DMS153 (cell line): ENCODE measurements at places on chromosomes 7 and 10.

DNA sequence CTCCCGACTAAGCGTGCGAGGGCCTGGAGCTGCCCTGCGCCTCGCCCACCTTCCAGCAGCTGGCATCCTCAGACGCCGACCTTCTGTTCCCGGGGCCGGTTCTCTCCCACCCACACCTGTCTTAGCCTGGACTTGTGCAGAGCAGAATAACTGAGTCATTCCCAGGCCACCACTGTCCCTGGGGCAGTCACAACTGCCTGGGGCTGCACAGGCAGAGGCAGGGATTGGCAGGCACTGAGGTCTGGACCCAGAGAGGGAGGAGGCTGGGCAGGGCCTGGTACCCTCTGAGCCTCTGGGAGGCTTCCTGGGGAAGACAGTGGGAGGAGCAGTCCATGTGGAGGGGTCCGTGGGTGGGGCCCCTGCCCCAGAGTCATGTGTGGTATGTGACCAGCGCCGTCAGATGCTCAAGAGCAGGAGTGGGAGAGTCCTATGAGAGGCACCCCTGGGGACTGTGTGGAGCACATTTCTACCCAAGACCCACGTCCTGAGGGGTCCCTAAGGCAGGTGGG is 74.3 kb downstream of the NKX6-2 start:
- DNase-seq, result no peak

- DNase-seq, result no peak
Measured at GRCh38 chr10:50857579-50857978, 27.8 kb downstream of the A1CF start.

DNA sequence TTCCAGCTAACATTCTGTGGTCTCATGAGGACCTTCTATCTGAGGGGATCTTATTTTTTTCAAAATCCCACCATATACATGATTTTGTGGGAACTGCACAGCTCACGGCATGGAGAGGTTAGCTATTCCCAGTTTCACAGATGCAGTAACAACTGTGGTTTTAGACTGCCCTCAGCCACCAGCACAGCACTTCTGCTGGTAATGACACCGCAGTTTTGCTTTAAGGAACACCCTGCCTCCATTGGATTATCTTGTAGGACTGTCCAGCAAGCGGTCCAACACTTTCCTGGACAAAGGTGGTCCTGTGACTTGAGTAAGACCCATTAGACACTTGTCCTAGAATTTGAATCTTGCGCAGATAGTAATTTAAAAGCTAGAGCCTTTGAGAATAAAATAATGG is 65.3 kb upstream of the SMNDC1 start:
- DNase-seq, result no peak

DNA sequence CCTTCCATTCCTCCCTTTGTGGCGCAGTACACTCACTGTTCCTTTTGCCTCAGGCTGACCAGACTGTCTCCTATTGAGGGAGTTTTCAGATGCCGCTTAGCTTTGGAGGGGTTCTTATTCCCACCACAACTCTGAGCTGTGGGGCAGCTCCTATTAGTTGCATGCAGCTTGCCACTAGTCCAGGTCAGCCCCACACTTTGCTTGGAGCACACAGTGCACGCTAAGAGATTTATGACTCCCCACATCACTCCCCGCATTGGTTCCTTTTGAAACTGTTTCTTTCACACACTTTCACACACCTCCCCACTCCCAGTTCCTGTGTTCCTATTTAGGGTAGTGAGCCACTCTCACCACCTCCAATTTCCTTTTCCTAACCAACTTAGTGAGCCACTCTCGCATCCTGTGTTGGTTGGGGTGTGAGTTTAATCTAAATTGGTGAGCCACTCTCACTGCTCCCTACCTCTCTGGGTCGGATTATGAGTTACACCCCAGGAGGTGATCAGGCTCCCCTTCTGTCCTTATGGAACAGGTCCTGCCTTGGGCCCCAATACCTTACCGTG is 10.4 kb upstream of the ZNF485 start:
- no peak for DNase-seq

GRCh38 chr10:129617768-129618167 is 150.7 kb downstream of the MGMT start:
- no peak for DNase-seq

DNA sequence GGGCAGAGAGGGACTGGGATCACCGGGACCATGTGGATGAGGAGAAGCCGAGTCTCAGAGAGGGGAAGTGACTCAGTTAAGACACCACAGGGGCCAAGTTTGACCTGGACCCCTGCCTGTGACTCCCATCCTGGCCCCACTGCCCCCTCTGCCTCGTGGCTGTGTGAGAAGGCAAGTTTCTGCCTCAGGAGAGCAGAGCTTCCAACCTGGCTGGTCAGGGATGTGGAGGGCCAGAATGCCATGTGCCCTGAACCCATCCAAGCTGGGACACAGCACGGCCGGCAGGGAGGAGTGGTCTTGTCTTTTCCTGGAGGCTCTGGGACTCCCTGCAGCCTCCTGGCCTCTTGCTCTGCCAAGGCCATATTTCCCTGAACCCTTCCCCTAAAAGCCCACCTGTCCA is 19.5 kb downstream of the WDFY4 start:
- DNase-seq, result no peak

GRCh38 chr7:16356301-16356958 is 64.9 kb downstream of the CRPPA start:
- DNase-seq, result no peak

DNA sequence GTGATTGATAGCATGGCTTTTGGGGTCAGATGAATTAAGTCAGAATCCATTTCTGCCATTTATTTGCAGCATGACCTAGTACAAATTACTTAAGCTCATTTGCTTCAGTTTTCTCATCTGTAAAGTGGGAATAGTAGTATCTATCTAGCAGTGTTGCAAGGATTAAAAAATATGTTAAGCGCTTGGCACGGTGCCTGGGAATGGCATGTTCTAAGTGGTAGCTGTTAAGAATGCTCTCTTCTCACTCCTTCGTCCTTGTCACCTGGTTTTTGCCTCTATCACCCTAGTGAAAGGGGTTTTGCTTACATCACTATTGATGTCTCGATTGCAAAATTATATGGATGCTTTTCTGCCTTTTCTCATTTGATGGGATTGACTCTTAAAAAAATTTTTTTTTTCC is 7.4 kb downstream of the TMEM248 start:
- no peak for DNase-seq

DNA sequence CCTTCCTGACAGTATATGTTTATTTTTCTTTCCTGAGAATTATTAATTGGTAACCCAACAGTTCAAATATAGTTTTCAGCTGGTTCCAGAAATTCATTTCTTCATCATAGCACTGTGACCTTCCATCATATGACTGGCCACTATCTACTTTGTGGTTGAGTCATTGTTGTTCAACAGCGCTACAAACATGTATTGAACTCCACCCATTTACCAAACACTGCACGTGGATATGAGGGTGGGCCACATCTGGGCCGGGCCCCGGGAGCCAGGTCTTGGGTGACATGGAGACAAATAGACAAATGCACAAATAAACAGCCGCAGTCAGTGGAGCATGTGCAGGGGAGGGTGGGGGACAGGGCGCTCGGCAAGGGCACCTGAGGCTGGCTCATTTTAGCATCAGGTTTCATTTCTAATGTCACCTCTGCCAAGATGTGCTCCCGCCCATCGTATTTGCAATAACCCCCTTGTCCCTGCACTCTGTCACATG is 24.0 kb upstream of the EEPD1 start:
- DNase-seq, result peak; percentile 80

- DNase-seq, result no peak
Measured at GRCh38 chr7:156606691-156607331, 33.8 kb upstream of the RNF32 start.

DNA sequence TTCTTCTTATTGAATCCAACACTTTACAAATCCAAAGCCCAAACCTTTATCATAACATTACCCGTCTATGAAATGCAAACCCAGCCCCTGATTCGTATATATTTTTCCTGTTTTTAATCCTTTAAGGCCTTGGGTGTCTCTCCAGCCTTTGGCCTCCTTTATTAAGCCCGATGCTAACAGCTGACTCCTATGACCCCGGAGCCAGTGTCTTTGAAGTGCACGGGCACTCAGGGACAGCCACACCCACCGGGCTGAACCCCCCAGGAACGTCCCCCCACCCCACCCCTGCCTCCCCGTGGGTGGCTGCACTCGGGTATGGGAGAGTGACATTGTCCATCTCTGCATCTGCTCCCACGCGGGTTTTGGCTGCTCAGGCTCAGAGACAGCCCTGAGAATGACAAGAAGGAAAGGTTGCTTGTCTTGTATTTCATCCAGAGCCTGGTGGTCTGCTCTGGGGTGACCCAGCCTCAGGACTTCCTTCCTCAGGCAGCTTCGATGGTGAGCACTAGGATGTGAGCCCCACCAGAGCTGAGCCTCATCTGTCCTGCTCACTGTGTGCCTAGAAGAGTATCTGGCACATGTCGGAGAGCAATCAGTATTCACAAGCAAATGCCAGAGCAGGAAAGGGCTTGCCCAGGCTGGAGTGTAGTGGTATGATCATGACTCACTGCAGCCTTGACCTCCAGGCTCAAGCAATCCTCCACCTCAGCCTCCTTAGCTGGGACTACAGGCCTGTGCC is 210.4 kb downstream of the SKIDA1 start:
- DNase-seq, result no peak

GRCh38 chr10:132354356-132355094 is 22.5 kb downstream of the LRRC27 start:
- DNase-seq, result no peak

GRCh38 chr10:113455947-113456346 is 96.9 kb upstream of the HABP2 start:
- no peak for DNase-seq

DNA sequence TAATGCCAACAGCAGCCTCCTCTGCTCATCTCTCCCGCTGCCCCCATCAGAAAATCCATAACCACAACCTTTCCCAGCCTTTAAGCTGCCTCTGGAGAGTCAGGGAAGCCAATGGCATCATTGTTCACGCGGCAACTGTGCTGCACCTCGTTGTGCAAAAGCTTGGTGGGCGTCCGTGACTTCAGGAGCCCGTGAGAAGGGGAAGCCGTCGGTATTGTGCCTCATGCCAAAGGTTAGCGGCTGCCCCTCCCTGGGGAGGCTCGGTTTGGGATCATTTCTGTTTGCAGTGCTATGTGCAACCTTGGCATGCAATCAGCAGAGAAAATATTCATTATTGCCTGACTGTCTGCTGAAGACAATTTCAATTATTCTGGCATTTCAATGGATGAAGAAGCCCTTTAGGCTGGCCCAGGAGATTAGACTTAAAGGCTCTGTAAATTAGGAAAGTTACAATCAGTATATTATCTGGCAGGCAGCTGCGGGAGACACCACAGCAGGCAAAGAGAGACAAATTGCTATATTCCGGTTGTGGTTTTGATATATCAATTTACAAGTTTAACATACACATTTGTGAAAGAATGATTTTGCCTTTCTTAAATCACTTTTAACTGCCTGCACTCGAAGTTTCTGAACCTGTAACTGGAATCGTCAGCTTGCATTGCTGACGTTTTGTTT is 244.5 kb downstream of the GATA3 start:
- DNase-seq, result no peak
